ENCODE measurements at places on chromosomes 4 and X. TPM values are rescaled to one million over a fixed set of nuclear protein-coding genes. Genes with fewer than 3 reads are reported as not detected.

DNA sequence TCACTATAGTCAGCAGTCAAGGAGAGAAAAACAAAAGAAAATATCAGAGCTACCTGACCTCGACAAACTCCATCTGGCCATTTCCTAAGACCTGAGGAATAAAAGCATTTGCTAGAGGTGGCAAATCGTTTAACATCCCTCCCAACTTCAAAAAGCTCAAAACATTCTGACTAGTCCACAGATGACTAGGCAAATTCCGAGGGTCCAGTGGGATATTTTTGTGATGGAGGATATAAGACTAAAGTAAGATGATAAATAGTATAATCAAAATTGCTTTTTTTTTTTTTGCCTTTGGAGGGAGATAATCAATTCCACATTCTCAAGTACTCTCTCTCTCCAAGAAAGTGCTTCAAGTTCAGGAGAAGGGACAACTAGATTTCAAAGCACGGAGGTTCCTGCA, 119.1 kb upstream of the ETNPPL start:
- H3K27ac ChIP-seq = no peak overlapping the region
- peaks cover 2% of the 10 kb centered on the region for H3K4me1 ChIP-seq
- DNase-seq = no peak
- H3K4me3 ChIP-seq = no peak overlapping the region
- no peaks in the 10 kb centered on the region for H3K27me3 ChIP-seq
- H3K36me3 ChIP-seq = no peaks in the 10 kb centered on the region

GRCh38 chrX:97668126-97668525, 784.4 kb downstream of the RPA4 start:
- no peak overlapping the region for H3K27ac ChIP-seq
- H3K36me3 ChIP-seq = peaks cover 2% of the 10 kb centered on the region
- no peak for DNase-seq
- no peaks in the 10 kb centered on the region for H3K27me3 ChIP-seq

DNA sequence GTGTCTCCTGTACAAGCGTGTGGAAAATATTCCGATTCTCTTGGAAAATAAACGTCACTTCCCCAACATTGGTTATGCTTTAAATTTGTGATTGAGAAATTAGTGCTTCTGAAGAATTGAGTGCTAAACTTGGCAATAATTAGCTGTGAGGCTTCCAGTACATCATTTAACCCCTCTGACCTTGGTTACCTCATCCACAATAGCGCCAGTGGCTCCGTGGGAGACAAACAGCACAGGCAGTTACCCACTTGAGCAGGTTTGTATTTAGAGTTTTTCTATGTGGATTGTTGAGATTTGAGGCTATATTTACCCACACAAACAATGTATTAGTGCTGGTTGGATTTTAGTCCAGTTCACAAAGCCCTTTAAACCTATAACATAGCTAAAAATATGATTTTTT, 476.5 kb downstream of the NKX6-1 start:
- no peak overlapping the region for H3K4me3 ChIP-seq
- no peaks in the 10 kb centered on the region for H3K36me3 ChIP-seq
- no peaks in the 10 kb centered on the region for H3K27me3 ChIP-seq
- peaks cover 4% of the 10 kb centered on the region for H3K4me1 ChIP-seq
- H3K27ac ChIP-seq = no peak overlapping the region

GRCh38 chrX:2627272-2627867, 63.7 kb upstream of the CD99 start:
- H3K27me3 ChIP-seq = no peaks in the 10 kb centered on the region
- DNase-seq = peak; percentile 18

- no peak overlapping the region for H3K27ac ChIP-seq
- H3K4me3 ChIP-seq = no peak overlapping the region
- no peak for DNase-seq
- no peaks in the 10 kb centered on the region for H3K27me3 ChIP-seq
- peaks cover 6% of the 10 kb centered on the region for H3K4me1 ChIP-seq
- peaks cover 7% of the 10 kb centered on the region for H3K36me3 ChIP-seq
Observed at GRCh38 chr4:110119337-110119736, 79.1 kb downstream of the ELOVL6 start.

GRCh38 chr4:160142579-160142978, 1039.7 kb downstream of the RAPGEF2 start:
- no peak for DNase-seq
- no peaks in the 10 kb centered on the region for H3K36me3 ChIP-seq
- H3K27me3 ChIP-seq = no peaks in the 10 kb centered on the region
- H3K4me1 ChIP-seq = no peaks in the 10 kb centered on the region
- H3K27ac ChIP-seq = no peak overlapping the region

DNA sequence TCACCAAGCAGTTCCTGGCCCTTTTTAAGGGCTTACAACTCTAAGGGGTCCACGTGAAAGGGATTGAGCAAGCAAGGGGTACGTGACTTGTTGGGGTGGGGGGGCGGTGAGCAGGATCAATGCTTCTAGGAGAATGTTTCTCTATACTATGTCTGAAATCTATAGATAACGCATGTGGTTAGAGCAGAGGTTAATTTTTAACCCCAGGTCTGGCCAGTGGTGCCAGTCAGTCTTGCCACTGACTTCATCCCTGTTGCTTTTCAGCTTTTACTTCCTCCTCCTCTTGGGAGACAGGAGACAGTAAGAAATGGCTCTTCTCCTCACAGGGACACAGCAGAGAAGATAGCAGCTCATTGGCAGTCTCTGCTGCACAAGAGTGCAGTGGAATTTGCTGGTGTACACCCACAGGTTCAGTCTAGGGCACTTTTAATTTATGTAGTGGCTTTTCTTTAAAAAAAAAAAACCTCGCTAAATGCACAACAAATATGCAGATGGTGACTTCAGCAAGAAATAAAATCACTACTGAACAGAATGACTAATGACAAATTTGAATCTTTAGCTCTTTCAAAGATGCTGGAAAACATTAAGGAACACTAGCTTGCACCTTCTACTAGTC, 190.5 kb downstream of the CCNG2 start:
- H3K4me3 ChIP-seq = no peak overlapping the region
- no peaks in the 10 kb centered on the region for H3K27me3 ChIP-seq
- H3K36me3 ChIP-seq = peaks cover 1% of the 10 kb centered on the region

GRCh38 chr4:73450398-73451004, 14.5 kb downstream of the AFP start:
- peak overlapping the region; percentile 4 for H3K4me3 ChIP-seq
- no peaks in the 10 kb centered on the region for H3K36me3 ChIP-seq
- peaks cover 29% of the 10 kb centered on the region for H3K4me1 ChIP-seq
- no peak for DNase-seq

- peak overlapping the region; percentile 5 for H3K4me3 ChIP-seq
- H3K4me1 ChIP-seq = peaks cover 29% of the 10 kb centered on the region
- no peaks in the 10 kb centered on the region for H3K27me3 ChIP-seq
- peak overlapping the region; percentile 23 for H3K27ac ChIP-seq
- DNase-seq = no peak
Observed at GRCh38 chr4:138938366-138938690, 77.3 kb upstream of the NOCT start.

DNA sequence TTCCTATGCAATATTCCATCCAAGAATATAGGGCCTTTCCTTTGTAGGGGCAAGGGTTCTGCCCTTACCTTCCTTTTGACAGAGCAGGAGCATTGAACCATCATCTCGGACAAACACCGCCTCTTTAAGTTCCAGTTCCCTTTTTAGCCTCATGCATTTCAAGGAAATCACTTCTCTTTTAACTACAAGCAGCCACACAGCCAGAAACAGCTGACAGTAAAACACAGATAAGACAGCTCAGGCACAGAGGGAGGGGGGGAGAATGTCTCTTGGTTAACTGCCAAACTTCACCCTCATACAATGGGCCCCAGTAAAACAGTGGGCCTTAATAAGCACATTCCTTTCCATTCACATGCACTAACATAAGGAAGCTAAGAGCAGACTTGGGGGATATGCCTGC, 648.3 kb downstream of the GABRG1 start:
- peaks cover 1% of the 10 kb centered on the region for H3K36me3 ChIP-seq
- no peaks in the 10 kb centered on the region for H3K4me1 ChIP-seq
- no peak for DNase-seq
- H3K4me3 ChIP-seq = no peak overlapping the region

- H3K27ac ChIP-seq = no peak overlapping the region
- H3K27me3 ChIP-seq = no peaks in the 10 kb centered on the region
- H3K4me3 ChIP-seq = no peak overlapping the region
Observed at GRCh38 chr4:71697031-71697430, 86.8 kb downstream of the GC start.

DNA sequence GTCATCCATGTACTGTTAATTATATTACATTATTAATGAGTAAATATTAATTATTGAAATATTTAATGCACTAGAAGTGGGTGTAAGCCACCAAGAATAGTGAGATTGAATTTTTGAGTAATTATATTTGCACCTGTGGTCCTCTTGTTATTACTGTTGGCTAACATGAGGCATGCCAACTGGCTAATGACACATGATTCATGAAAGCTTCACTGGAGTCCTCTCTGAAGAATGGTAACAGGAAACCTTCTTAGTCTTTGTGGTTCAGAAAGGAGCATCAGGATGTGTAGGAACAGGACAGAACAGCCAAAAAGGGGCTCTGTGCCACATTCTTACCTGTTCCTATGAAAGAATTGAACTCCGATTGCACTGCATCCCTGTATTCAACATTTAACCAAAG, 65.2 kb downstream of the SLC4A4 start:
- DNase-seq = no peak
- no peaks in the 10 kb centered on the region for H3K27me3 ChIP-seq
- H3K4me1 ChIP-seq = peaks cover 24% of the 10 kb centered on the region
- no peak overlapping the region for H3K27ac ChIP-seq
- no peak overlapping the region for H3K4me3 ChIP-seq
- H3K36me3 ChIP-seq = peaks cover 53% of the 10 kb centered on the region

DNA sequence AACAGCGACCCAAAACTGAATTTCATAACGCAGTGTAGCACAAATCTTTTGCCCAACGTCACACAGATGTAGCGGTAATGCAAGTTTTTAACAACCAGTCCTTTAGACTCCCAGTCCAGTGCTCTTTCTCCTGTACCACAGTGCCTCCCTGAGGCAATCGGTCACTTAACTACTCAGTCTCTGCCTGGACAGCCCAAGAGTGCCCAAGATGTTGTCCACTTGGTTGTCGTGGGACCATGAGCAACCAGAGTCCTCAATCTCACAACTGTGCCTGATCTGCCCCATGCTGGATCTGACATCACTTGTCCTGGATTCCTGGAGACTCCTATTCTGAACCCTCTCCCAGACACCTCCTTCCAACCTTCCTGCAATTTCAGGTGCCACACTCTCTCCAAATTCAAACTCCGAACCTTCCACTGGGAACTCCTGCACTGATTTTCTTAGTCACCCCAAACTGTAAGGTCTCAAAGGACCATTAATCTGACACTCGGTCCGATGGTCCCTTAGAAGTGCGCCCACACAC, 702 bp downstream of the MMGT1 start:
- peak overlapping the region; percentile 98 for H3K4me3 ChIP-seq
- H3K27me3 ChIP-seq = no peaks in the 10 kb centered on the region
- H3K36me3 ChIP-seq = no peaks in the 10 kb centered on the region
- DNase-seq = no peak
- peak overlapping the region; percentile 99 for H3K27ac ChIP-seq

Gene MAGEB1
- not detected for total RNA-seq

Gene GYPA
- not detected for total RNA-seq

Gene UGT8
- total RNA-seq = 7.5 TPM

Gene GRIA2
- 2.3 TPM for total RNA-seq

Gene MGAT4D
- not detected for total RNA-seq
